ENCODE measurements at places on chromosomes 3 and 15. TPM values are rescaled to one million over a fixed set of nuclear protein-coding genes. Genes with fewer than 3 reads are reported as not detected.

DNA sequence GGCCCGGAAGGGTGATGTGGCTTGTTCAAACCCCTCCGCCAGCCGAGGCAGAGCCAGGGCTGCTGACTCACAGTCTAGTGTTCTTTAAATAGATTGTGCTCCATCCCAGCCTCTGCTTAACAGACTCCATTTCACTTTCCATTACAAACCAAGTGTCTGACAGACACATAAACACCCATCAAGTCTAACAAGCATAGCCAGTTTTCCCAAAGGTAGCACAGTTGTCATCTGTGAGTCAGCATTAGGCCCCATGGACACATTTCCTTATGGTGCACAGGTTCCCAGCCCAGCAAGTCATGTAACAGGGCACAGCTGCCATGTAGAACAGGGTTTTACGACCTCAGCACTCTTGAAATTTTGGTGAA is 109.9 kb upstream of the RAP2B start:
- no peak for DNase-seq

The TGM4 gene
- not detected for total RNA-seq

The CELF6 gene
- 1.8 TPM for total RNA-seq

The PSMD2 gene
- 162 TPM for total RNA-seq

GRCh38 chr15:81229586-81229985 is 32.9 kb downstream of the IL16 start:
- DNase-seq = no peak

The ZNF80 gene
- total RNA-seq = not detected

The ACOX2 gene
- 162 TPM for total RNA-seq

- no peak for DNase-seq
Observed at GRCh38 chr3:113241292-113242095, 30.1 kb downstream of the BOC start.

DNA sequence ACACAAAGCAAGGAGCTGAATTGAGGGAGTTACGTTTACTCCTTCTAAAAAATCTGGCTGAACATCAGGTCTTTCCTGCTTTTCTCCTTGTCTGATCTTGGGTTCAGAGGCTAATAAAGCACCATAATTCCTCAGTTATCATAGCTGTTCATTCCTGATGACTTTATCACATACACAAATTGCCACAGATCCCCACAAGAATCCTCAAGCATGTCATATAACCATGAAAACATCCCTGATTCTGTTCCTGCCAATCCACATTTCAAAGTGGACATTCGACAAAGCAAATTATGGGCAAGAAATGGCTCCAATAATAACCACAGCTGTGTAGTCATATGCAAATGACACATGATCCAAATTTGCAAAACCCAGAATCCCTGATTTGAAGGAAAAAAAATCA is 321.3 kb downstream of the MEX3B start:
- no peak for DNase-seq

GRCh38 chr15:35725353-35725752 is 179.4 kb upstream of the DPH6 start:
- no peak for DNase-seq

GRCh38 chr3:54185740-54186139 is 63.4 kb downstream of the CACNA2D3 start:
- DNase-seq = no peak

GRCh38 chr15:89359471-89360293 is 25.1 kb upstream of the POLG start:
- DNase-seq = no peak

DNA sequence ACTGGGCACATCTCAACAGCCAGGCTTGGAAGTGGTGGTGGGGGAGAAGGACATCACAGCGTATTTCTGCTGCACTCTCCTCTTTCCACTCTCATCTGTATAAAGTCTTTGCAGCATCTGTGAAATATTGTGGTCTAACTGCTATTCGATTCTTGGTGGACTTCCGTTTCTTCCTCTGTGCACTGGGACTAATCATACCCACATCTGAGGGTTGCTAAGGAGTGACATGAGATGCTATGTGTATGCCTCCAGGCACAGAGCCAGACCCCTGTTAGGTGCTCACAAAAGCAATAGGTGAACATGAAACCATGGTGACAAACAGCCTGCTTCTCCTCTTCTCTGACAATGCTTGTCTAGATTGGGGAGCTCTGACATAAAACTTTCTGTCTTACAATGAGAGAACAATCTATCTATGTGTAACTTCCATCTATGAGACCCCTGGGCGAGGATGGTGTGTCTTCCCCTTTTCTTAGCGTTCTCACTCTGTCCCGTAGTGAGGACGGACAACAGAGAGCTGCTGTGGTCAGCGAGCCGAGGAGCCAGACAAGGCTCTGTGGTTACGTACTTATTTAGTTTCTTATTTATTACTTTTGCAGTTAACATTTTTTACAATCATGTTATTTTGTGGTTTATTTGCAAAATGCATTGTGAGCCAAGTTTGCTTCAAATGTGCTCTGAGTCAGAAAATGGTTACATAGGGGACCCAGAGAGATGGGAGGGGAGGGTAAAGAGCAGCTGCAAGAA is 196.7 kb upstream of the TPRG1 start:
- no peak for DNase-seq

The COLQ gene
- 2.7 TPM for total RNA-seq

The ST6GAL1 gene
- 16.0 TPM for total RNA-seq

The RETNLB gene
- total RNA-seq = 21.5 TPM

DNA sequence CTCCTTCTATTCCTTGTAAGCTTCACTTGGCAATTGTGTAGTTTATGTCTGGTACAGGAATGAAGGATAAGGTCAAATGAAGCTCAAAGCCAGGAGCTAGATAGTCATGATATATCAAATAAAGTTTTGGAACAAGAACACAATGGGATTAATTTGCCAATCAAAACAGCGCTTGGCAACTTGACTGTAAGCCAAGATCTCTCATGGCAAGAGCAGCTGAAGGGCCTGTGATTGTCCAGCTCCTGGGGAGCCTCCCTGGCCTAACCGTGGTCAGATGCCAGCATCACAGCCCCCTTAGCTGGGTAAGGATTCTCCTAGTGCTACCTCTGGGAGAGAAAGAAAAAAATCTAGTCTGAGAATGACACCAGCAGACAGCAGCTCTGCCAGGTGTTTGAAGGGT is 97.2 kb downstream of the LIPC start:
- DNase-seq = no peak

- DNase-seq = no peak
Observed at GRCh38 chr3:18233987-18234716, 191.0 kb downstream of the SATB1 start.

GRCh38 chr15:89023311-89023961 is 64.8 kb upstream of the ABHD2 start:
- no peak for DNase-seq

GRCh38 chr3:4462369-4463040 is 4.6 kb downstream of the SUMF1 start:
- no peak for DNase-seq

- DNase-seq = no peak
Observed at GRCh38 chr3:129769616-129770015, 123.9 kb downstream of the TMCC1 start.

- peak; percentile 82 for DNase-seq
Observed at GRCh38 chr3:192566706-192567290, 160.5 kb downstream of the FGF12 start.

The SLCO2A1 gene
- 15.0 TPM for total RNA-seq

GRCh38 chr3:197292083-197292646 is 6.2 kb downstream of the DLG1 start:
- DNase-seq = no peak

DNA sequence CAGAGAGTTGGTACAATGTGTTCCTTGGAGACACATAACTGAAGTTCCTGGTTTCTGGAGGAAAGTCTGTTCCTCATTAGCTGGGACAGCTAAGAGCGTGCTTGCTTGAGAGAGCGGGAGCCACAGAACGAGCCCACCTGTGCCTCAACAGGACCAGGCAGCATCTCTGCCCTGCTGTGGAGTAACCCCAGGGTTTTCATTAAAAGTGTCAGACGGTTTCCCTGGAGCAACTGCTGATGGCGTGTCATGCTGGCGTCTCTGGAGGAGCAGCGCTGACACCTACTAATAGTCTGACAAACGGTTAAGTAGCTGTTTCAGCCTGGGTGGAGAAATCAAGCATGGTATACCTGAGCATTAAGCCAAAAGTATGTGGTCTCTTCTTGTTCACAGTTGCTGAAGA is 150.0 kb downstream of the MCTP2 start:
- DNase-seq = no peak

DNA sequence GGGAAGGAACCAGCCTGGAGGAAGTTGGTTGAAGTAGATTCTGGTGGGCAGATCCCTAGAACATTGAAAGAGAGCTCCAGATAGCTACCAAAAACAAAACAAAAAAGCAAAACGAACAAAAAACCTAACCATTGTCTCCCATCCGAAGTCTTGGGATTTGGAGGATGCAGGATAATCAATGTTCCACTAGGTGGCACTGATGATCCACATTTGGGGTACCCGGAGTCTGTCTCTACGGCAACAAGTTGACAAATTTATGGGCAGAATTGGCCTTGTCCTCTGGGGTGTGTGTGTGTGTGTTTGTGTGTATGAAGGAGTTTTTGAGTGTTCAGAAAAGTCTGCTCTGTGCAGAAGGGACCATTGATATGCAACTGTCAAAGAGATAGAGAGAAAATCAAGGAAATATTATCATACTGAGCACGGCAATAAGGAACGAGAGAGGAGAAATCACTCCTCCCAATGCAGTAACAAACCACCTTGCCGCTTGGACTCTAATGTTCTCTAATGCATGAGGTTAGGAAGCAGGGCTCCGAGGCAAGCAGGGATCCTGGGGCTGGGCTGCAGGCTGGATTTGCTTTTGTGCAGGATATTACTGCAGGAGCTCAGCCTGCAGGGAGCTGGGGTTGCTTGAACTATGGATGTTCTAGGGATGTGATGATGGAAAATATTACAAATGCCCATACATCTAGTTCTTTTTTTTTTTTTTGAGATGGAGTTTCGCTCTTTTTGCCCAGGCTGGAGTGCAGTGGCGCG is 59.8 kb upstream of the KLHL25 start:
- no peak for DNase-seq

DNA sequence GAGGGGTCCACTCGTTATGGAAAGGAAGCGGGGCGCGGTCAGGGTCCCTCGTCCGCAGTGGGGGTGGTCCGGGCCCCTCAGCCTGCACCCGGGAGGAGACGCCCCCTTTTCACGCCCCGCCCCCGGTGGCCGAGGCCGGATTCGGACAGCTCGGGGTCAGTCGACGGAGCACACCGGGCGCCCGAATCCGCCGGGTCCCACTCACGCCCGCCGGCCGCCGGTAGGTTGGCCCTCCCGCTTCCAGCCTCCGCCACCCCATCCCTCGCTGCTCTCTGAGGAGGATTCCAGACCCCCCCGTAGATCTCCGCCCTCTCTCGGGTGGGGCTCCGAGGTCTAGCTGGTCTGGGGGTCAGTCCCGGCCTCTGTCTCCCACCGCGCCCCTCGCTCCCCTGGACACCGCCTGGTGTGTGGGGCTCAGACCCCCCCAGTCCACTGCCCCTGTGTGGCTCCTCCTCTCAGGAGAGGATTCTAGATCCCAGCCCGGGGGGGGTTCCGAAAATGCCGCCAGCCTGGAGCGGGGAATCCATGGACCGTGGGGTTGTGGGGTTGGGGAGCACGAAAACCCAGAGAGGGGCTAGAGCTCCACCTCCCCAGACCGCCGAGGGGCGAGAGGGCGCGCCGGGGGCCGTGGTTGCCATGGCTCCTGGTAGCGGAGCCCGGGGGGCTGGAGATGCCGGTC is 725 bp downstream of the CHL1 start:
- peak; percentile 50 for DNase-seq

GRCh38 chr3:71168880-71169411 is 414.6 kb downstream of the FOXP1 start:
- DNase-seq = no peak

The HIGD1A gene
- 240 TPM for total RNA-seq

DNA sequence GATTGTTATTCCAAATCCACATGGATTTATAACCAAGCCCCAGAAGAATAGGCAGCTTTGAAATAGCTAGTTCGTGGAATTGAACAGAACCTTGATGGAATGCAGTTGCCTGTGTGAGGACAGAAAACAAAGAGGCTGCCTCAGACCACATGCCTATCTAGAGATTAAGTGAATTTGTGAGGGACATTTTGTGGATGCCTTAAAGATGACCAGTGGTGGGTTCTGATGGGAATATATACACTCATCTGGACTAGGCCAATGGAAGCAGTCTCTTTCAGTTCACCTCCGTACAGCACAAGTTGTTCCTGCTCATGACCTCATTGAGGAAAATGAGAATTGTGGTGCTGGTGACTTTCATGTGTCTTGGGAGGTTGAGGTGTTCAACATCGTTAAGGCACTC is 63.2 kb upstream of the PYDC2 start:
- DNase-seq = no peak

The HAPLN3 gene
- 7.4 TPM for total RNA-seq

DNA sequence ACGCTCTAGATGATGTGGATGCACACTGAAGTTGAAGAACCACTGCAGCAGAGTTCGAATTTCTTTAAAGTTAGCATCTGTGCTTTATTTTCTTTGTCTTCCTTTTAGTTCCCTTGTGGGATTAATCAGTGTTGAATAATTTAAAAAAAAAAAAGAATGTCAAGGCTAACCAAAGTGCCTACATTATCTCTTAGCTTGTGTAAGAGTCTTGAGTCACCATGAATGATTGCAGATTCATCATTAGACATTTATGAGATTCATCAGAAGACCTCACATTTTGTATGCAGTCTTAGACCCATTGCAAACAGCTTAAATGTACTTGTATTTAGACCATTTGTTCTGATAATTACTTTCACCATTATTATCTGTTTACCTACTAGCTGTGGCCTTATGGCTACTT is 182.2 kb downstream of the FNDC3B start:
- DNase-seq = no peak

The UROC1 gene
- total RNA-seq = not detected

DNA sequence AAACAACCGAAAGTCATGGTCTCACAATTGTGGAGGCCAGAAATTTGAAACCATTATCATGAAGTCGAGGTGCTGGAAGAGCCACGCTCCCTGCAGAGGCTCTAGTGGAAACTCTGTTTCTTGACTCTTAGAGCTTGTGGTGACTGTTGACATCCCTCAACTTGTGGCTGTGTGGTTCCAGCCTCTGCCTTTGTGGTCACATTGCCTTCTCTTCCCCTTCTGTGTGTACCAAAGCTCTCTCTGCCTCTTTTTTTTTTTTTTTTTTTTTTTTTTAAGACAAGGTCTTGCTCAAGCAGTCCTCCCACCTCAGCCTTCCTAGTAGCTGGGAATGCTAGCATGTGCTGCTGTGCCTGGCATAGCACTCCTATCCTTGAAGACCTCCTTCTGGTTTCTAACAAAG is 48.7 kb upstream of the CRTC3 start:
- peak; percentile 81 for DNase-seq

DNA sequence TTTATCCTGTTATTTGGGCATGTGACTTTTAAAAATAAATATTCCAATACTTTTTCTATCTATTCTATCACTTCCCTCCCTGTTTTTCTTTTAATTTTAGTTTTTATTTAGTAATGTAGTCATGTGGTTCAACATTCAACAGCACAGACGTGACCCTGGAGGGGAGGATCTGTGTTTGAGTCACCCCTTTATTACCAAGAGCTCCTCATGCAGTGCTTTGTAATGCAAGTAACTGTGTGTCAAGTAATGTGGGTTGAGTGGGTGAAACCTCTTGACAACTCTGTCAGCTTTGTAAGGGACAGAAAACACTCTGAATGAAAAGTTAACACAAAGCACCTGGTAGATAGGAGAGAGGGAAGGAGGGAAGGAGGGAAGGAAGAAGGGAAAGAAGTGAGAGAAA is 89.7 kb upstream of the FGF12 start:
- DNase-seq = no peak

All from Peyer's patch (tissue), 4 donors.